ENCODE measurements at places on chromosomes 5 and 9.

GRCh38 chr5:32182463-32183063 is 8.4 kb upstream of the GOLPH3 start:
- no peak for DNase-seq

DNA sequence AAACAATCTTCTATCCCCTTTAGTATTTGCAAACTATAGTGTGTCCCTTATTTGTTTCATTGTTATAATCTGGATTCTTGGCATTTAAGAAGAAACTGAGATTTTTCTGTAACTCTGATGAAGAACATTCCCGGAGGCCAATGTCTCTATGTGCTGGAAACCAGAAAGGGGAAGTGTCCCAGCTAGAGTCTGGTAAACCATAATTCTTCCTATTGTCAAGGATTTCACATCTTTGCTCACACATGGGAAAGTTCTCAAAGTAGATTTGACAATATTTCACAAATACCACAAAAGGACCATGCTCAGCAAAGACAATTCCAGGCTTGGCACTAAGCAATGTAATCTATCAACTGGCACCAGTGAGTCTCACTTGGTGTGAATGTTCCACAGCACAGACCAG is 146.8 kb downstream of the MUSK start:
- DNase-seq: no peak

DNA sequence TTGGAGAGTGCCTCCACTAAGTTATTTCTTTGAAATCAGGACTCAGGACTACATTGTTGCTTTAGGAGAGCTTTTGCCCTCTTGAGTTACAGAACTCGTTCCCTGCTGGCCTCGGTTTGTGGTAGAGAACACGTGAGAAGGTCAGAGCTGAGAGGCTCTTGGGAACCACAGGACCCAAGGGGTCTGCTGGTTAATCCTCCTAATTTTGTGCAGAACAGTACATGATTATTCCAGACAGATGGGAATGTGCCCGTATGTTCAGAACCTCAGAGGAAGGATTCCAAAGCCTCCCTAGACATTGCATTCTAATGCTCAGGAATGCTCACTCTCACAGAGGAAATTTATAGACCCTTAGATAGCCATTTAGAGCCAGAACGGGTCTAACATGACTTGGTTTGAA is 25.2 kb upstream of the BASP1 start:
- DNase-seq: no peak

DNA sequence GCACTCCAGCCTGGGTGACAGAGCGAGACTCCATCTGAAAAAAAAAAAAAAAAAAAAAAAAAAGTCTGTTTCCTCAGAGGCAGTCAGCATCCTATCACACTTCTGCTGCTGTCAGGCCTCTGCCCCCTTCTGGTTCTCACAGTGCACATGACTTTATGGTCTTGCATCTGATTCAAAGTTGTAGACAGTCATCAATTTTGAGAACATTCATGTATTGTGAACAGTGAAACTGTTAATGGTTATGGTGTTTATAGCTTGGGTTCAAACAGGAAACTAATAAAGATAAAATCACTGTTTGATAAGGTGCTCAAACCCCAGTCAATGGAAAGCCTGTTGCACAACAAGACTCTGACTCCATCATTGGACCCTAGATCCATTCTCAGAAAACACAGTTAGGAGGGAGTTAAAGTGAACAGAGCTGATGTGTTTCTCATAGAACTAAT is 61.4 kb downstream of the FOXD1 start:
- DNase-seq: no peak

DNA sequence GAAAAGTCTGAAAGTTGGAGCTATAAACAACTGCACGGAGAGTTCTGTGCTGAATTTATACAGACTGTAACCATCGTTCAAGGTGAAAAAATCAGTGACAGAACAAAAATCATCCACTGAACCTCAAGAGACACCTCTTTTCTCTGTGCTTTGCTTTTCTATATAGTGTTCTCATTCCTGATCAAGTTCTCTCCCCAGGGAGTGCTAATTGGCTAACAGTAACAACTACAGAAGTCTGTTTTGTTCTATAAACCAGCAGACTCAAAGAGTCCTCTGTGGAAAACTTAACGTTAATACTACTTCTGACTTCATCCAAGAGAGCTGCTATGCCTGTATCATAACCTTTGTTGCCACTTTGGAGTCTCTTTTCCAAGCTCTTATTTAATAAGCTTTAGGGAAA is 1388.3 kb upstream of the C9orf72 start:
- no peak for DNase-seq
